ENCODE measurements at places on chromosomes 12 and 14.

- no peak for DNase-seq
These were observed 19.2 kb upstream of the MGAT4C start for GRCh38 chr12:86275356-86275755.

- DNase-seq, result no peak
These were observed 22.5 kb downstream of the SYNE2 start for GRCh38 chr14:63875311-63875710.

DNA sequence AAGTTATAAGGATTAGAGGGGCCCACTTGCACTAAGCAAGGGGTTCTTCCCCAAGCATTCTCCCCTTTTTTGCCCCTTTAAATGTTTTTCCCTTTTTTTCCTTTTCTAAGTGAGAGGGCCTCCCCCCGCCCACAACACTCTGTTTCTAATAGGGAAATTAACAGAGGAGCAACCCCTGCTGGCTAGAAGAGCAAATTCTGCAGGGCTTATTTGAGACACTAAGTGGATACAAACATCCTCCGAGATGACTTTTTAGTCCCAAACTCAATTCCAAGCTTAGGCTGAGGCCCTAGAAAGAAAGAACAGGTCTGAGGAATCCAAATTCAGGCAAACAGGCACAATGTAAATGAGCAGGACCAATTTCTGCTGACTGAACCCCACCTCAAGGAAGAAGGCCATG, 138.9 kb downstream of the GPR65 start:
- DNase-seq, result no peak

DNA sequence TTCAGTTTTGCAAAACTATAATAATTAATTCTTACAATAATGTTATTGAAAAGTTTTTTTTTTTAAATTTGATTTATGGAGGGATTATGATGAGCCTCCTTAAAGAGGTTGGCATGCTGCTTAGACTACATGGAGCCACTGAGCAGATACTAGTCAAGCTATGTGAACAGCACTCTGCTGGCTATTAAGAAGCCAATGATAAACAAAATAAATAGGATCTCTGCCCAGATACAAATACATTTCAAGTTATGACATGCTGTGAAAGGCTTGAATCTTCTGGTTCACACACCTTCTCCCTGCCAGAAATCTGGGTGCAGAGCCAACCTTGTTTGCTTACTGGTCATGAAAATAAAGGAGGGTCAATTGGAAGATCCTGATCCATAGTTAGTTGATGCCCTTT, 107.4 kb upstream of the NAV3 start:
- no peak for DNase-seq

- DNase-seq, result no peak
These were observed 42.6 kb upstream of the REP15 start for GRCh38 chr12:27653661-27654060.

DNA sequence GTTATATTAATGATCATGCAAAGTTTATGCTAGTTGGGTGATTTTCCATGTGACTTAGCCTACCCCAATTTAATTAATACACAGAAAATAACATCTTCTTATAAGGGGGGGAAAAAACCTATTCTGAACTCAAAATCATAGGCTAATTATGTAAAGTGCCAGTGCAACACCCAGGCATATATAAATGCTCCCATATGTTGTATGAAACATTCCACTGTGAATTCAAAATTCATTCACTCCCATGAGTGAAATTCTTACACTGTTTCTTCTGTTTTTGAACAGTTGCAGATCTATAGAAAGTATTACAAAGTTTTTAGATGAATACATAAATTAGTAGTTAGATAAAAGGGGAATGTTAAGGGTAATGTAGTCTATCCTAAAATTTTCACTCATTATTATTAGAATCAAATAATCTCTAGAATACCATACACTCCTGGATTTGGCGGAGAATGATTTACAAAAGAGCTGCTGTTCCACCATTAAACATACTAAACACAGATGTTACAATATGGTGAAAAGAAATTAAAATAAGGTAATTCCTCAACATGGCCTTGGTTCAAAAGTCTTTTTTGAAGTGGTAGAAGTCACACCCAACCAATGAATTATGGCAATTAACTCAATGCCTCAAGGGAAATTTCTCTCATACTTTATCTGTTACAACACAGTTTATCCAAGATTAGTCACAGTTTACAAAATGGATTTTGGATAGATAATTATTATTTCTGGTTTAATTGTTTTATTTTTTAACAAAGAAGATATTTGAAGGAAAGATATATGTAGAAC, 454.1 kb upstream of the FLRT2 start:
- no peak for DNase-seq

DNA sequence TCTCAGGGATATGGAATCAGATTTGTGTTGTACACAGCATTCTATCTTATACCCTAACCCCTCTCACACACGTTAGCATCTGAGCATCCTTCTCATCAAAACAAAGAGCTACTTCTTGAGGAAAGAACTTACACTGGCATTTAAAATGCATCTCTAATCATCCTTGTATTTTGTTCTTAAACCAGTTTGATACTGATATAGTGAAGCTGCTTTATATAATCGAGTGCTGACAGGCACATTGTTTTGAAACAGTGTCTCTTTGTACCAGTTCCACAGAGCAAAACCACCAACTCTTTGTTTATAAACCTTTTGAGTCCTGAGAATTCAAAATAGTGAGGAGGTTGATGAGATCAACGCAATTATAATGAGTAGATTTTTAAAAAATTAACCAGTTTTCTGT, 8.8 kb downstream of the GPR33 start:
- DNase-seq, result no peak

DNA sequence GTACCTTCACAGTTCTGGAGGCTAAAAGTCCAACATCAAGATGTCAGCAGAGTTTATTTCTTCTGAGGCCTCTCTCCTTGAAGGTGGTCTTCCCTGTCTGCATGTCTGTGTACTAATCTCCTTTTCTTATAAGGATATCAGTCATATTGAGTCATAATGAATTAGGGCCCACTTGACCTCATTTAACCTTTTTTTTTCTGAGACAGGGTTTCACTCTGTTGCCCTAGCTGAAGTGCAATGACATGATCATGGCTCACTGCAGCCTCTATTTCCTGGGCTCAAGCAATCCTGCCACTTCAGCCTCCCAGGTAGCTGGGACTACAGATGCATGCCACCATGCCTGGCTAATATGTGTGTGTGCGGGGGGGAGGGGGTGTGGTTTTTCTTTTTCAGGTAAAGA, 41.7 kb downstream of the PPM1H start:
- no peak for DNase-seq
